ENCODE measurements at places on chromosomes 6 and 20.

DNA sequence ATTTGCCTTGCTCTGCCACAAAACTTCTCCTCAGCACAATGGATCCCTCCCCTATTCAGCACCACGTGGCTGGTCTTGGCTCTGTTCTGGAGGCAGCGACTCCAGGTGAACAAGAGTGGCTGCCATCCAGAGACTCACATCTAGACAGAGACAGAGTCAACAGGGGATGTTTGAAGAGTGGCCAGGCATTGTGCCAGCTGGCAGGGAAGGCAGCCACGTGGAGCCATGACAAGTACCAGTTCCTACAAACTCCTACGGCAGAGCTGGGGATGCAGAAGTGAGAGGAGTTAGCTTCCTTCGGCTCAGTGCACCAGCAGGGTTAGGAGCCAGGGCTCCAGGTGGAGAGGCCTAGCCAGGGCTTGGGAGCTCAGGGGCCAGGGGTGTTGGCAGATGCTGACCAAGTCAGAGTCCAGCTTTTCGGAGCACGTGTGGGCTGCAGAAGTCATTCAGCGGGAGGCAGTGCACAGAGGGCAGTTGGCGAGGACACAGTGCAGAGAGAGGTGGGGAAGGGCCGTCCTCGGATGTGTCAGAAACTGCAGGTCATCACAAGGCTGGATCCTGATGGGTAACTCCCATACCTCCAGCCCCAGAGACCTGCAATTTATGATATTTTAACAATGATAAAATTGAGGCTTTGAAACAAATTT, 171.7 kb upstream of the PDE10A start:
- no peak for DNase-seq

DNA sequence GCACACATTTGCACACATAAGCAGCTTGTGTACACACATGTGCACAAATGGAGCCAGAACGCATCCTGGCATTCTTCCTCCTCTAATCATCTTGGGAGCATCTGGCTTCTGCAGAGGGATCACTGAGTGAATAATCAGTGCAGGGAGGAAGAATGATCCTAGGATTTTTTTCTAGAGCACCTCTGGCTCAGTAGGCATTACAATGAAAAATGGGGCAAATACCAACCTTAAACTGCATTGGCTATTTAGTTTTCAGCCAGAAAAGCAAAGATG, 205.7 kb upstream of the TCF21 start:
- DNase-seq, result no peak

GRCh38 chr6:159137676-159138075, 31.5 kb upstream of the FNDC1 start:
- no peak for DNase-seq

GRCh38 chr20:33846291-33846935, 35.3 kb downstream of the CHMP4B start:
- DNase-seq, result no peak

DNA sequence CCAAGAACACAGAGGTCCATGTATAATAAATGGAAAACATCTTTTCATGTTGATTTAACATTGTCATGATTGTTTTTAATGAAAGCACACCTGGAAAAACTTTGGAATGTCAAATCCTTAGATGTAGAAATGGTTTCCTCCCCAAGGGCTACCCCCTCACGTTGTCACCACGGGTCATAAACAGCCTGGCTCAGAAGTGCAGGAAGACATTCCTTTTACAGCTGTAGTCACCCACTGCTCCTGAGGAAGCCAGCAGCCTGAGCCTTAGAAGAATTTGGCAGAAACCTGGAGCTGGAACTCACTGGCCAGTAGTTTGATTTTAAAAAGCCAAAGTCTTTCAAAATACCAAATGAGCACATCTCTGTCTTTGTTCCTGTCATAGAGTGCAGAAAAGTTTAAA, 23.7 kb downstream of the ADGRF5 start:
- DNase-seq, result no peak

DNA sequence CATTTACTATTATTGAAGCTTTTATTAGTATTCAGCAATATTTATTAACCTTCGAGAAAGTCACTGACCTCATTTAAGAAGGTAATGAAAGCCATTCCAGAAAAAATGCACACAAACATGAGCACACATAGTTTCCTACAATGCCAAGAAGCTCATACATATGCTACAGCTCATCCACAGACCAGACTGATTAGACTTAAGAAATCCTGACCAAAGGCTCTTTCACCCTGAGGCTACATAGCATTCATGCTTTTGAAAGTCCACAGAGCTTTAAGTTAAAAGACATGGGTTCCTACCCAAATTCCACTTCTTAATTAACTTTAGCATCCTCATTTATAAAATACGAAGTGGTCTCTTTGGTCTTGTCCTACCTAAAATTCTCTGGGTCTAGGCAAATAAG, 430.4 kb downstream of the TBC1D32 start:
- DNase-seq, result no peak

All from stimulated activated CD4-positive, alpha-beta T cell treated with anti-CD3 and anti-CD28 coated beads, Interleukin-15, amount 100 ng/mL, for 1 hour (primary cell).